ENCODE measurements at places on chromosomes 16 and 17.

GRCh38 chr17:75646638-75646992 is 13.4 kb downstream of the SMIM5 start:
- no peak for DNase-seq

- DNase-seq, result no peak
Measured at GRCh38 chr17:19671433-19671832, 22.9 kb downstream of the ALDH3A2 start.

- no peak for DNase-seq
Measured at GRCh38 chr16:89307421-89307805, 89.9 kb downstream of the ZNF778 start.

- DNase-seq, result peak; percentile 23
Measured at GRCh38 chr17:6796887-6797490, 21.0 kb downstream of the FBXO39 start.

DNA sequence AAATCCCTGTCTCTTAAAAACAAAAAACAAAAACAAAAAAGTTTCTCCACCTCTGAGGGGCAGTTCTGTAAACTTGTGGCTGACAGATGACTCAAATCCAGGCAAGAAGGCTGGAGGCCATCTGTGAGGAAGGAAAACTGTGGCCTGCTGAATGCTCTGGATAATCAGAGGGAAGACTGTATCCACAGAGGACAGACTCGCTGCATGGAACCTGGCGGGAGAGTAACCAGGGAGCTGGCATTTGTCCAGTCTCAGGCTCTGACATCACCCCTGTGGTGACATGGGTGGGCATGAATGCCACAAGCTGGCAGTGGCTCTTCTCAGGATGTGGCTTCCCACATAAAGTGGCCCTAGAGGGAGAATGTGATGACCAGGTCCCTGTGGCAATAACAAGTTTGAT is 2.8 kb upstream of the KSR1 start:
- DNase-seq, result no peak

- DNase-seq, result peak; percentile 58
Measured at GRCh38 chr17:11898526-11899235, 98.6 kb downstream of the ZNF18 start.

GRCh38 chr16:74743668-74744299 is 30.8 kb downstream of the FA2H start:
- peak; percentile 82 for DNase-seq

DNA sequence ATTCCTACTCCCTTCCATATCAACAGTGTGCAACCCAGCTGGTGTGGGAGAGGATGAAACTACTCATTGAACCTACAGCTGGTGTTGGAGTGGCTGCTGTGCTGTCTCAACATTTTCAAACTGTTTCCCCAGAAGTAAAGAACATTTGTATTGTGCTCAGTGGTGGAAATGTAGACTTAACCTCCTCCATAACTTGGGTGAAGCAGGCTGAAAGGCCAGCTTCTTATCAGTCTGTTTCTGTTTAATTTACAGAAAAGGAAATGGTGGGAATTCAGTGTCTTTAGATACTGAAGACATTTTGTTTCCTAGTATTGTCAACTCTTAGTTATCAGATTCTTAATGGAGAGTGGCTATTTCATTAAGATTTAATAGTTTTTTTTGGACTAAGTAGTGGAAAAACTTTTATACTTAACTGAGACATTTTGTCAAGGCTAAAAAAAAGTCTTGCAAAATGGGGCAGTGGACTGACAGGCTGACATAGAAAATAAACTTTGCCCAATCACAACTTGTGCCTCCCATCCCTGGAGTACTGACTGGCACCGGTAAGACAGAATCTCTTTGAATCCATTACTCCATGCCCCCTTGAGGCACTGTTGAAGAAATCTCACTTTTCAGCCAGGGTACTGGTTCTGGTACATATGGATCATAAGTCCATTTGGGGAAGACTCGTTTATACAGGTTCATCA is 12.5 kb downstream of the TSR1 start:
- no peak for DNase-seq

GRCh38 chr16:12260647-12261262 is 284.2 kb downstream of the SNX29 start:
- DNase-seq, result no peak

GRCh38 chr16:26816885-26817571 is 249.7 kb upstream of the C16orf82 start:
- peak; percentile 83 for DNase-seq

DNA sequence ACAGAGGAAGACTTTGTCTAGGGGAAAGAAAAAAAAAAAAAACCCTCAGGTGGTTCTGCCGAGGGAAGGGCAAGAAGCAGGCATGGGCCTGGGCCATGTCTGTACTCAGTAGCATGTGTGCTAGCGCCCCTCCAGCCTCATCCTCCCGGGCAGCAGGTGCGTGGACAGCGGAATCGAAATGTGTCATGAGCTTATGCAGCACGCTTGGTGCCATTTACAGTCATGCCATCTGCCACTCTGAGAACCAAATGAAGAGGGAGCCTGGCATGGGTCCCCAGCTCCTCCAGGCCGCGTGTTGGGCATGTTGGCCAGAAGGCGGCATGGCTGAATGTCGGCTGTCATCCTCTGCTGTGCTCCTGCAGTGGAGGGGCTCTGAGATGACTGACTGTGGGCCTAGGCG is 31.4 kb downstream of the CRAMP1 start:
- no peak for DNase-seq

DNA sequence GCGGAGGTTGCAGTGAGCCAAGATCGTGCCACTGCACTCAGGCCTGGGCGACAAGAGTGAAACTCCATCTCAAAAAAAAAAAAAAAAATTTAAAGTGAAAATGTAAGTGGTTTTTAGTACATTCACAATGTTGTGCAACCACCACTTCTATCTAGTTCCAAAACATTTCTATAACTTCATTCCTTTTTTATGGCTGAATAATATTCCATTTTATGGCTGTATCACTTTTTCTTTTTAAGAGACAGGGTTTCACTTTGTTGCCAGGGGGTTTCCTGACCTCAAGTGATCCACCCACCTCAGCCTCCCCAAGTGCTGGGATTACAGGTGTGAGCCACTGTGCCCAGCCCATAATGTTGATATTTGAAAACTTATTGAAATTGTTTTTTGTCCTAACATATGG is 11.7 kb upstream of the CMTM3 start:
- DNase-seq, result no peak

DNA sequence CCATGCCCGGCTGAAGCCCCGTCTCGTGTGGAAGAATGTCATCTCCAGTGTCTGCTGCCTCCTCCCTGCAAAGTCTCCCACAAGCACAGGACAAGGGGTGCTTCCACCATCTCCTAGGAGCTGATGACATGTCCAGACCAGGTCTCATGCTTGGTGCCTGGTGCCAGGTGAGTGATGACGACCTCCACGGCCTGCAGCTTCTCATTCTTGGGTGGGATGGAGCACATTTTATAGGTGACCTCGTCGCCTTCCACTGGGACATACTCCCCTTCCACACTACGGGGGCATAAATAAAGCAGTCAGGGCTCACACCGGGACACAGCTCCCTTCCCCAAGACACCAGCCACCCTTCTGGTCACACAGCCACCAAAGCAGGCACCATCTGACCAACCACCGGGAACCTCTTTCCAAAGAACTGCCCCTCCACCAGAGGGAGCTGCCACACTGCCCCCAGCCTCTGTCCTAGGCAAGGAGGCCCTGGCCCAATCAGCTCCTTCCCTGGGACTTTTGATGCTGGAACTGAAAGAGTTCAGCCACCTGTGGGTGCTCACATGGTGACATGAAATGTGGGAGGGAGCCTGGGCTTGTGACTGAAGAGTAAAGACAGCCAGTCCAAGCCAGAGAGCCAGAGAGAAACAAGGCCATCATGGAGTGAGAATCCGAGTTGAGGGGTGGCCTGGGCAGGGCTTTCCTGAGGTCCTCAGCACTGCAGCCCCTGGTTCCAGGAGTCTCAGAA is 13.6 kb downstream of the CARHSP1 start:
- DNase-seq, result no peak

DNA sequence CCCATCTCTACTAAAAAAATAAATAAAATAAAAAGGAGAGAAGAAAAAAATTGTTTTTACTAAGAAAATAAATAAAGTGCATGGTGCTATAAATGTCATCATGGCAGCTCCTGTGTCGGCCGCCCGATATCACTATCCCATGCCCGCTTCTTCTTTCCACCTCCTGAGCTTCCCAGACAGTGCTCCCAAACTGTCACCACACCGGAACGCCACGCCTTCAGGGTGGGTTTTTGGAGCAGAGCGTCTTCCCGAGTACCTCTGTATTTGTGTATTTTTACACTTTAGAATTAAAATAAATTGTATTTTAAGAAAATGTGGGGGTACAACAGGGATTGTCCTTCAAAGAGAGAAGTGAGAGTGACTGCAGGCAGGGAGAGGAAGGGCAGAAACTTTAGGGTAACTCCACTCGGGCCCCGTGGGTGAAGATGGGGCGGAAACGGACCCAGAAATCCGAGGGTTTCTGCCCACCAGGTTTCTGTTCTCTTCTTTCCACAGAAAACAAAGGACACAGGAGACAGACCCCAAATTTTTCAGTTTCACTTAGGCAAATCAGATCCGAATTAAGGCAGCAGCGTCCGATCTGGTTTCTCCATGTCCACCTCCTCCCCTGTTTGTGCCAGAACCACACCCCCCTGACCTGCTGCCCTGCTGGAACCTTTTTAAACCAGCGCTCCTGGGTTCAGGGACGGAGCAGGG is 3.6 kb upstream of the ITGAX start:
- DNase-seq, result no peak

GRCh38 chr16:72891291-72892227 is 156.4 kb downstream of the ZFHX3 start:
- no peak for DNase-seq
